LoVo (cell line): ENCODE measurements at places on chromosomes 11 and 22.

GRCh38 chr22:46436595-46437175, 100.7 kb downstream of the CELSR1 start:
- DNase-seq: no peak

- DNase-seq: no peak
Measured at GRCh38 chr11:112156153-112156955, 7.5 kb downstream of the IL18 start.

DNA sequence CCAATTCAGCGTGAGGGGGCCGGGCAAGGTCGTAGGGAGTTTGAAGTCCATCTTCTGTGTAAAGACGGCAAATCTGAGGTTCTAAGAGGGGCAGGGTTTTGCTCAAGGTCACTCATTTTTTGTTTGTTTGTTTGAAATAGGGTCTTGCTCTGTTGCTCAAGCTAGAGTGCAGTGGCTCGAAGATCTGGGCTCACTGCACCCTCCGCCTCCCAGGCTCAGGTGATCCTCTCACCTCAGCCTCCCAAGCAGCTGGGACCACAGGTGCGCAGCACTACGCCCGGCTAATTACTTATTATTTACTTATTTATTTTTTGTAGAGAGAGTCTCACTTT, 355 bp upstream of the AP1B1 start:
- no peak for DNase-seq

GRCh38 chr22:38700789-38701628, at the start of gene JOSD1:
JOSD1 (minus strand) TSS chr22:38700943; CDS start chr22:38699987, 956 bp downstream.
- peak; percentile 92 for DNase-seq

- DNase-seq: no peak
Measured at GRCh38 chr11:118343981-118344515, at the start of gene CD3G. CD3G (plus strand) TSS chr11:118344344; CDS start chr11:118344424, 80 bp downstream.

DNA sequence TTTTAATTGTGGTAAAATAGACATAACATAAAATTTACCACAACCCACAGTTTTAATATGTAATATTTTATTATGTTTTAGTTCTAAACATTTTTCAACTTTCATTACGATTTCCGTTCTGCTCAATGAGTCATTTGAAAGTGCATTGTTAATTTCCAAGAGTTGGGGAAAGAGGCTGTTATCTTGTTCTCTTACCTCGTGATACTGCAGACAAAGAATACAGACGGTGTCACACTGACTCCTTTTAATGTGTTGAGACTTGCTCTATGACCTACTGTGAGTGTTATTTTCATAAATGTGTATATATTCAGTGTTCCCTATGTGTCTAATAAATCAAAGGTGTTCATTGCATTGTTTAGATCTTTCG, 10.8 kb upstream of the RAC2 start:
- no peak for DNase-seq

DNA sequence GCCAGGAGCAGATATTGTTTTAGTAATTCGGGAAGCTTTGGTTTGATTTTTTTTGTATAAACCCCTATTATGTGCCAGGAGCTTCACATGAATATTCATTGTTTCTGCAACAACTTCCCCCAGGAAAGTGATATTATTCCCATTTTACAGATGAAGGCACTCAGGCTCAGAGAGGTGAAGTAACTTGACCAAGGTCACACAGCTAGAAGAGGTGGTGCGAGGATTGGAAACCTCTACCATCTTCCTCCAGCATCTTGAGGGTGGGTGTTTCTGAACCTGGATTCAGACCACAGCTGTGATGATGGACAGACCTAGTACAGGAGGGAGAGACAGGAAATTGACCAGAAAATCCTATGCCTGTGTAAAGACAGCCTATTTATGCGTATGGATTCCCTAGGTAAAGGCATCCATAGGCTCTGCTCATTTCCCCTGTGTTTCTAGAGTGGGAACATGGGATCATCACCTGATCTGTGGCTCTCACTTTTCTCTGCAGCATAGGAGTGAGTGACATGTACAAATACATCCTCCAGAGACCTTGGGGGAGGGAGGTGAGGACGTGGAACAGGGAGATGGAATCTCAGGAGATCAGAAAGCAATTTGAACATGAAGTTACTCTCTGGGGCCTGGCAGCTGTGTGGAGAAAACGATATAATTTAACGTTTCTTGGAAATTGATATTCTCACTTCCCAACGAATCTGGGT, 81.4 kb downstream of the TSPAN18 start:
- DNase-seq: no peak

DNA sequence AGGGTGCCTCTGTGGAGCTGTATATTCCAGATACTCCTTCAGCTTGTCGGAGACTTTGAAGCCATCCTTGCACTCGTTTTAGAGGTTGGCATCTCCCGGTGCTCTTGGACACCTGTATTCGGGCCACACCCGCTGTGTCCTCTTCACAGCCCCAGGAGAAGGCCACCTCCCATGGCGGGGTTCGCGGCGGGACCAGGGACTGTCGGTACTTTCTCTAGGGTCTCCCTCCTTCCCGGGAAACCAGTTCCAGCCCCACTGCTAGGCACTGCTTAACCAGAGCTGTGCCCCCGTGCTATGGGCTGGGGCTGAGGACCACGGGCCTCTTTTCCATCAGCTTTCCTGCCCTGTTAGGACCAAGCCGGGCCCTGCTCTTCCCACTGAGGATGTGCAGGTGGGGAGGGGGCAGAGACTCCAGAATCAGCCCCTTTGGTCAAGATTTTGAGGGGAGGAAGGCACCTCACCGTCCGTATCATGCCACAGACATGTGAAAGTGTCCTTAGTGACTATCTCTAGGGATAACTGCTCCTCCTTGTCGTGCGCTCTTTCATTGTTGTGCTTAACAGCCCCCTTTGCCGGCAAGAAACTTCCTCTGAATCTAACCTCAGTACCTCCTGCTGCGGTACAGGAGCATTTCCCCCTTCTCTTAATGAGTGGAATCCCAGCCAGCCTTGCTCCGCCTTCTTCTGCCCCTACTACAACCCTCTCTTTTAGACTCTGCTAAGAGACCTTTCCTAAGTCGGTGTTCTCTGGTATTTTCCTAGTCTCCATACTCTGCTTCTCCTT, 1.2 kb upstream of the B3GAT1 start:
- no peak for DNase-seq

- DNase-seq: peak; percentile 95
Measured at GRCh38 chr11:64854534-64855502, 10.4 kb upstream of the CDC42BPG start.

GRCh38 chr11:6771926-6772893, at the start of gene OR2AG2:
OR2AG2 (minus strand) TSS chr11:6771976; CDS start chr11:6768957, 3,019 bp downstream.
- no peak for DNase-seq

DNA sequence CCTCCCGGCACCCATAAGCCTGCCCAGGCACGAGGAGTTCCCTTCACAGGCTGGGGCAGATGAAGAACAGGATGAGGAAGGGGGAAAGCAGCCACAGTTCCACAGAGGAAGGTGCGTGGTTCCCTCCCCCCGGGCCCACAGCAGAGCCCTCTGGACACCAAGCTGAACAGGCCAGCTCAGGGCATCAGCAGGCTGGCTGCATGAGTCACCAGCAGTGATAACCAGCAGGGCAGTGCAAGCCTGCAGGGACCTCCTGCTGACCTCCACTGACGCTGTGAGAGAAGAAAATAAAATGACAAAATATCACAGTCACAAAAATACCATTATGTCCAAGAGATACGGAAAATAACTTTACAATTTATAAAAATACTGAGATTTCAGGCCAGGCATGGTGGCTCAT, 11.5 kb downstream of the RTL6 start:
- DNase-seq: no peak

GRCh38 chr22:39384750-39385480, 14.7 kb upstream of the TAB1 start:
- no peak for DNase-seq

GRCh38 chr22:29147331-29147899, 58.3 kb upstream of the EMID1 start:
- no peak for DNase-seq

GRCh38 chr11:104609311-104610085, 288.8 kb downstream of the CASP12 start:
- DNase-seq: peak; percentile 16

GRCh38 chr11:19092850-19093249, 24.1 kb upstream of the ZDHHC13 start:
- no peak for DNase-seq

DNA sequence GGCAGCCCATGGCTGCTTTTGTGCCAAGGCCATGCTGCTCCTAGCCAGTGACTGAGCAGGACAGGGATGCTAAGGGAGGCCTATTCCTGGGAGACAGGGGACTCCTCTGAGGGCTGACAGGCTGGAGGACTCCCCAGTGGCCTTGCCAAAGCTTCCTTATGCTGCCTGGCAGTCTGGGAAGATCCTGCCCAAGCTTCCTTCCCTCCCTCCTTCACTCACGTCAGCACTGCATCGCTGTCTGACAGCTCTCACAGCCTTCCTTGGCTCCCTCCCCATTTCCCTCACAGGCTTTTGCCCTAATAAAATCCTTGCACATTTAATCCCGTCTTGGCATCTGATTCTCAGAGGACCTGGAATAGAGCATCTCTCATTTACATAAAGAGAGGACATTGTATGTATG, 26.5 kb downstream of the HTR3A start:
- no peak for DNase-seq

GRCh38 chr11:134724106-134724778, 312.2 kb upstream of the B3GAT1 start:
- no peak for DNase-seq

DNA sequence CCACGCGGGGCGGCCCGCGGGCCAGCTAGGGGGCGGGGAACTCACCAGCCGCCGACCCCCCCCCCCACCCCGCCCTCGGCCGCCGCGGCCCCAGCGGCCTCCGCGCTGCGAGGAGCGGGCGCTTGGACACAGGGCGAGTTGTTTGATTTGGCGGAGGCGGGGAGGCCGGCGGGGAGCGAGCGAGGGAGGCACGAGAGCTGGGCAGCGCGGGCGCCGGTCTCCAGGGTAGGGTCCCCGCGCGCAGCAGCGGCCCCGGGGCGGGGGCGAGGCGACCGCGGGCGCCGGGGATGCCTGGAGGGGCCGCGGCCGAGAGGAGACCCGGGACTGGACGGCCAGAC, 64.4 kb downstream of the NAV2 start:
- no peak for DNase-seq

DNA sequence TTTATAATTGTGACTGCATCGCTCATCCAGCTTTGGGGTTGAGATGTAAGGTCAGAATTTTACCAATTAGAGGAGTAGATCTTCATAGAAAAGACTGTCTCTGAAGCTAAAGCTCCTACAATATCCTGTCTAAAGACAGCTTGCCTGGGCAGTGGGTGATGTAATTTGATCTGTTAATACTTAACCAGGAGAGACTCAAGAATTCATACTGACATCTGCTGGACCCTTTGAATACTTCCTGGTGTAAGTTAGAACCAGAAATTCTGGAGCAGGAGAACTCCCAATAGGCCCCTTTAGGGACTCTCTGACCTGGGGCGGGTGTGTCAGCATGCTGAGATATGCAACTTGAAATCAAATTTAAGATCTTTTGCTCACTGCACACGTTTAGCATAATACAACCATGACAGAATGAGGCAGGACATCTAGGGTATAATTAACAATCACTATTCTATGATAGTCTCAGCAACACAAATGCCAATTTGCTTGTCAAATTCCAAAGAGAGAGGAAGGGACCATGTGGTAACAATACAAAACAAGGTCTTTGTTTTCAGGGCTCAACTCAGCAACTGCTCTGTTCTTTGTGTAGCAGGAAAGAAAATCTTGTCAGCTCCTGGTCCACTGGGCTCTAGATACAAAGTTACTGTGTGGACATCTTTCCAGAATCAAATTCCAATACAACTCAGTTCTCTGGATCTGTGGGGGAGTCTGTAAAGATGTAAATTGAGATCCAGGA, 143.9 kb downstream of the INSC start:
- peak; percentile 73 for DNase-seq

DNA sequence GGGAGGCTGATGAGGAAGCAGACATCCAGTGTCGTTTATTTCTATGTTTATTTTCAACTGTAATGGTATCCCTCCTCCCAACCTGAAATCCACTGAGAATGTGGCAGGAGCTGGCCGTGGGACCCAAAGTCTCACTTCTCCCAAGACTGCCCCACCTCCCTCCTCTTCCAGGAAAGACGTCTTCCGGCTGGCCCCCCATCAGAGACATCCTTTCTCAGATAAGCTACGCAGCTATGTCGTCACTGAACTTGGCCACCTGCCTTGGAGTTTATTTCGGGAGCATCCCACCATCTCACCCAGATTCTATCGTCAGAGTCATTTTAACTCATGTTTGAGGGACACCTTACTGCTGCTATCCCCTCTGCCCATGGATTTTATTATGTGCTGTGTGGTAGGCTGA, 13.9 kb downstream of the TMEM184B start:
- no peak for DNase-seq

DNA sequence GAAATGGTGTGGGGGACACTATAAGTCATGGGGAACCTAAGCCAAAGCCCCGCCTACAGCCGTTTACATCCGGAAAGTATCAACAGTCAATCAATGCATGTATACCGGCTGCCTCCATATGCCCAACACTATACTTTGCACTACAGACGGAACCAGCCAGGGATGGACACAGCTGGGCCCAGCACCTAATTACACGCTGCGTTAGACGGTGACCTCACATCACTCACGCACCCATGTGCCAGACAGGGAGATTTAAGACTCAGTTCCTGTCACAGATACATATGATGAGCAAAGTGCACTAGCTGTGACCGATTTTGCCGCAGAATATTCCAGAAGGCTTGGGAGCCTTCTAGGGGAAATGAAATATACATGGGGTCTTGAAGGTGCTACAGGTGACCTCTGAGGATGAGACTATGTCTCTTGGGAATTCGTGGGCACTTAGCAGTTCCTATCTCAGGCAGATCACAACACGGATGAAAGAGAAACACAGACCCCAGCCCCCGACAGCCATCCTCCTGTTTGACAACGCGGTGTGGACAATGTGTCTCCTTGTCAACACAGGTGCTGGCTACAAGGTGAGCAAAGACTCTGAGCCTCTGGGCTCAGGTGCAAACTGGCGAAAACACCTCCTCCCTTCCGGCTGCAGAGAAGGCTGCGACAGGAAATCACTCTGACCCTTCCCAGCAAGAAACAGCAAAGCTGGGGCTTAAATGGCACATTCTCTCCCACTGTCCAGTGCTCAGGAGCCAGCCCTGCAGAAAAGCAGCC, 8.0 kb downstream of the AHNAK start:
- DNase-seq: no peak

DNA sequence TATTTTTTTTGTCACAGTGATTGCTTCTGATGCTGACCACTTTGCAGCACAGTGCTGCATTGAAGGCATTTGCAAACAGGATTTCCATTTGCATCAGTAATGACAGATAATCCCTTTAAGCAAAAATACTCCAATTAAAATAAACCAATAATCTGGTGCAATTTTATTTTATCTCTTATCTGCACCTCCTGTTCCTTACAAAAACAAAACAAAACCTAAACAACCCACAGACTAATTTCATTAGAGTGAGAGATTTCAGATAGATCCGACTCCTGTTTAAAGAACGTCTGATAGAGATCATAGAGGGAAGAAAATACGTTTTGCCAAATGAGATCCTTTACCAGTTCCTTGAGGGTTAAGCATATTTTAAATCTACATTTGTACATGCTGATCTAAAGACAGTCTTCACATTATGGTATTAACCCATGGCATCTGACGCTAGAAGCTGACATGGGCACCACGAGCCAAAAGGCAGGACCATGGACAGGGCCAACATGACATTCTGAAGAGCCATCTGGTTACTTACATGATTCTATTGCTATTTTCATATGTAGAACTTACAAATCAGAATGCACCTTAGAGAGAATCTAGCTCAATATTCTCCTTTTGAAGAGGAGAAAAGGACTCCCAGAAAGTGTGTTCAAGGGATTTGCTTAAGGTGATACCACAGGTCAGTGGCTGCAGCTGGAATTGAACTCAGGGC, 286.2 kb upstream of the NARS2 start:
- DNase-seq: no peak

- DNase-seq: peak; percentile 29
Measured at GRCh38 chr22:22884010-22884887, 3.4 kb upstream of the IGLL5 start.

- DNase-seq: no peak
Measured at GRCh38 chr11:94396282-94396681, 4.9 kb downstream of the GPR83 start.
